ENCODE measurements at places on chromosomes 6 and 20. TPM values are rescaled to one million over a fixed set of nuclear protein-coding genes. Genes with fewer than 3 reads are reported as not detected.

TRIM31 gene
- total RNA-seq, result not detected

ROS1 gene
- 0.11 TPM for total RNA-seq

PRL gene
- not detected for total RNA-seq

SYCP2 gene
- total RNA-seq, result 0.94 TPM

Measured in Right ventricle myocardium superior (tissue), 1 donor.